Lower lobe of right lung (tissue), 2 donors: ENCODE measurements at places on chromosomes 2 and 18. TPM values are rescaled to one million over a fixed set of nuclear protein-coding genes. Genes with fewer than 3 reads are reported as not detected.

Gene PAX8
- total RNA-seq = 1.2 TPM

GRCh38 chr18:23938901-23939341 lies 75.6 kb upstream of the TTC39C start:
- H3K4me1 ChIP-seq = peaks cover 22% of the 10 kb centered on the region
- no peak overlapping the region for H3K4me3 ChIP-seq
- no peak for DNase-seq

Gene UBE2F
- 59.5 TPM for total RNA-seq

Gene L3MBTL4
- total RNA-seq = 16.9 TPM

Gene INO80D
- total RNA-seq = 26.0 TPM

DNA sequence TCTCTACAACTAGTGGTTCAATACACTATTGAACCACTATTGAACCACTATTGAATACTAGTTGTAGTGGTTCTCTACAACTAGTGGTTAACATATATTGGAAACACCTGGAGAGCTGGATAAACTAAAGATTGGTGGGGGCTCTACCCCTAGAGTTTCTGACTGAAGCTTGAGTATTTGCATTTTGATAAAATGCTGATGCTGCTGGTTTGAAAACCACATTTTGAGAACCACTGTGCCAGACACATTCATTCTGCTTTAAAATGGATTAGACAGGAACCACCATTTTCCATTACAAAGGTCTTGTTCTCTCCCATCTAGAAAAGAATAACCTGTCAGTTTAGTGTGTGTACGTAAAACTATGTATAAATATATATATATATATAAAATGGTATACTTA lies 133.3 kb downstream of the TMEM247 start:
- DNase-seq = no peak
- no peaks in the 10 kb centered on the region for H3K27me3 ChIP-seq
- H3K27ac ChIP-seq = no peak overlapping the region

DNA sequence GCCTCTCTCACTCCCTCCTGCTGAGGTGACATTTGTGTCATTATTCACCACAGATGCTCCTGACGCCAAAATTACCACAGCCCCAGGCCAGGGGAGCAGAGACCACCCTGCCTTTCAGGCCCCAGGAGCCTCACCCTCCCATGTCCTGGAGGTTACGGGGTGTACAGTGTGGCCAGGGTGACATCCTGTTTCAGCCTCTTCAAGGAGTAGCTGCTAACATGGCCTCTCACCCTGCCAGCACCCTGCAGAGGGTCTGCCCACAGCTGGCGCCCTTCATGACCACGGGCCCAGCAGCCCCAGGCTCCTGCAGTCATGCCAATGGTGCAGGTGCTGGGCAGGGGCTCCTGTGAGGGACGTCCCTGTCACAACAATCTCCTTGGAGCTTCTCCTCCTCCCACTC lies 92.6 kb downstream of the SMIM21 start:
- DNase-seq = no peak
- H3K4me1 ChIP-seq = no peaks in the 10 kb centered on the region
- no peaks in the 10 kb centered on the region for H3K36me3 ChIP-seq
- H3K27ac ChIP-seq = no peak overlapping the region
- no peak overlapping the region for H3K4me3 ChIP-seq

Gene REEP1
- 6.9 TPM for total RNA-seq

Gene POTEI
- total RNA-seq = 0.24 TPM

- no peak overlapping the region for H3K4me3 ChIP-seq
- peaks cover 42% of the 10 kb centered on the region for H3K4me1 ChIP-seq
- no peak overlapping the region for H3K27ac ChIP-seq
- H3K36me3 ChIP-seq = peaks cover 93% of the 10 kb centered on the region
Observed at GRCh38 chr2:208248601-208249000, 6.3 kb downstream of the IDH1 start.

DNA sequence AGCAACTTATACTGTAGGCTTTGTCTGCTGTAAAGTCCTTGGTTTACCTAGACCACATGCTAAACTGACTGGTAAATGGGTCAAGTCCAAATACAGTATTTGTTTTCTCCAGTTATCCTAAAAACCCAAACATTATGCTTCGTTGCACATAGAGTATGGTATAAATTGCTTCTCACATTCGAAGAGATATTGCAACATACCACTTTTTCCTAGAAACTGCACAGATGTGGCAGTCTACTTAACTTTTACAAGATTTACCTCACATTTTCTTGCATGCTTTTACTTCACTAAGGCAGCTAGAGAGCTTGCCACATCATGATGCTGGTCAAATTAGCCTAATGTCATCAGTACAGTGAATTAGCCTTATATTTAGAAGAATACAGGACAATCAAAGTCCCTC lies 66.0 kb upstream of the SCN7A start:
- no peaks in the 10 kb centered on the region for H3K36me3 ChIP-seq
- no peak overlapping the region for H3K27ac ChIP-seq
- DNase-seq = no peak
- no peaks in the 10 kb centered on the region for H3K27me3 ChIP-seq

DNA sequence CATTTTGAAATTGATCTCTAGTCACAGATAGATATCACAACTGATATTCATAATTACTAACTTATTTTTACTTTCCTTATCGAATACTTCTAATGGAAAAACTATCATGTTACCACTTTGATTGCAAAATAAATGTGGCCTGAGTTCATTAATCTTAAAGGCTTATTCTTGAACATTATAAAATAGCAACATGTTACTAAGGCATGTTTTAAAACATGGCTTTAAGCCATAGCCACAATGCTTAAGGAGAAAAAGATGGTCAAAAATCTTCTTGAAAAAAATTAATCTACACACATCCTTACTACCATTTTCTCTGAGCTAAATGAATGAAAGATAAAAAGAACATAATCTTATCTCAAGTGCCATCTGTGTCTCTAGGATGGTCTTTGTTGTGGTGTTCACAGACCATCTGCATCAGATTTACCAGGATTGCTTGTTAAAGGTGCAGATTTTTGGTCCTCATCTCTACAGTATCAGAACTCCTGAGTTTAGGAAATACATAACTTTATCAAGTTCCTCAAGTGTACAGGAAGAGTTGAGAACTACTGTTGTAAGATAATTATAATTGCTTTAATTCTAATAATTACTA lies 15.3 kb downstream of the MTX2 start:
- no peaks in the 10 kb centered on the region for H3K27me3 ChIP-seq
- H3K36me3 ChIP-seq = no peaks in the 10 kb centered on the region
- H3K4me1 ChIP-seq = no peaks in the 10 kb centered on the region
- no peak overlapping the region for H3K4me3 ChIP-seq
- no peak overlapping the region for H3K27ac ChIP-seq

DNA sequence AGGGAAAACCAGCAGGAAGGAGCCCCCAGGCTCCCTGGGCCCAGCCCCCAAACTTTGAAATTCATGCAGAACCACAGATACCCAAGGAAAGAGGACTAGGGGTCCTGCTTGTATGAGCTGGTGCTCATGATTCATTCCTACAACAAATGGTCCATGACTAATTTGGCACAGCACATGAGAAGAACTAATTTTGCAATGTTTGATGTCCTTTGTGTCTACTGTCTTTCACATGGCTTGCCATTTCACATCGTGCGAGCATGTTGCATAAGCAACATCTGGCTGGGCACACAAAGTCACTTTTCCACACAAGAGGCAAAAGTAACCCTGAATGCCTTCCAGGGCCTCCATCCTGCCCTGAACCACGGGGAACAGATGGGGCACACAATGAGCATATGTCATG lies 149.6 kb upstream of the APCDD1 start:
- H3K4me1 ChIP-seq = peaks cover 7% of the 10 kb centered on the region
- H3K27ac ChIP-seq = no peak overlapping the region
- H3K4me3 ChIP-seq = no peak overlapping the region
- no peaks in the 10 kb centered on the region for H3K27me3 ChIP-seq

Gene SNORC
- total RNA-seq = 0.53 TPM

DNA sequence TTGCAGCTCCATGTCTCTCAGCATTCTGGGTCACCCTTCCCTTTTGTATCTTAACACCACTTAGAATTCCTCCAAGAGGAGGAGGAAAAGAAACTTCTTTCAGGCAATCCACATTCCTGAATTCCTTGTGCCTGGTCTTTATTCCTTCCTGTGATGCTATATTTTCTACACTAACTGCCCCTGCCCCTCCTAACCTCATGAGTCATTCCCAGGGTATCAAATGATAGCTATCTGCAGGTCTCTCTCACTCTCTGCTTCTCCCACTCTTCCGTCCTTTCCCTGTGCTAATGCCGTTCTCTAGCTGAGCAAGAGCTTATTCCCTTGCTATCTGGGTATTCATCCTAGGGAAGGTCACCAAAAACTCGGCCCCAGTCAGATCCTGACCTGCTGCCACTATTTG lies 395.0 kb upstream of the TCF4 start:
- no peak for DNase-seq
- H3K36me3 ChIP-seq = no peaks in the 10 kb centered on the region
- H3K4me3 ChIP-seq = no peak overlapping the region
- no peaks in the 10 kb centered on the region for H3K27me3 ChIP-seq
- H3K27ac ChIP-seq = no peak overlapping the region
- H3K4me1 ChIP-seq = no peaks in the 10 kb centered on the region

- H3K36me3 ChIP-seq = no peaks in the 10 kb centered on the region
- H3K4me3 ChIP-seq = no peak overlapping the region
- DNase-seq = no peak
- no peaks in the 10 kb centered on the region for H3K4me1 ChIP-seq
Observed at GRCh38 chr2:111042772-111043771, 77.6 kb upstream of the BCL2L11 start.

GRCh38 chr2:10266133-10266620 lies 36.5 kb upstream of the HPCAL1 start:
- no peak overlapping the region for H3K27ac ChIP-seq
- no peaks in the 10 kb centered on the region for H3K36me3 ChIP-seq
- no peak overlapping the region for H3K4me3 ChIP-seq
- no peaks in the 10 kb centered on the region for H3K27me3 ChIP-seq
- H3K4me1 ChIP-seq = peaks cover 19% of the 10 kb centered on the region

Gene GRHL1
- 6.5 TPM for total RNA-seq

GRCh38 chr2:75707901-75708300 lies 2.8 kb downstream of the GCFC2 start:
- H3K27ac ChIP-seq = no peak overlapping the region
- no peak for DNase-seq
- H3K27me3 ChIP-seq = no peaks in the 10 kb centered on the region
- H3K36me3 ChIP-seq = peaks cover 35% of the 10 kb centered on the region
- H3K4me1 ChIP-seq = peaks cover 16% of the 10 kb centered on the region

Gene PCARE
- 0.95 TPM for total RNA-seq

Gene ARL4C
- total RNA-seq = 13.4 TPM

DNA sequence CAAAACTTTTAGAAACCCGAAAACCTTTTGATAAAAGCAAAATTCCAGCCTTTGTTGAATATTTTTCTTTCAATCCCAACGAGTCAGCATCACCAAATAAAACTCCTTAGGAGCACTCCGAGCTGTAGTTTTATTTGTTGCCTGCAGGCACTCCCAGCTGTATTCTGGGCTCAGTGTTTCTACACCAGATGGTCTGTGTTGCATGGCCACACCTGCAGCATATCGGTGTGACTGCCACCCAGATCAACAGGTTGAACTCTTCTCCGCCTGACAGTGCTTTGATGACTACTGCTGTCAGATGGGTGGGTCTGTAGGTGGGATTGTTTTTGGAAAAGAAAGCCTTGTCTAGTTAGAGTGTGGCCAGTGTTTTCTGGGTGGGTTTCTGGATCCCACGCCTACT lies 32.7 kb downstream of the APCDD1 start:
- no peak for DNase-seq
- H3K4me1 ChIP-seq = no peaks in the 10 kb centered on the region
- no peak overlapping the region for H3K4me3 ChIP-seq
- no peak overlapping the region for H3K27ac ChIP-seq
- H3K36me3 ChIP-seq = peaks cover 36% of the 10 kb centered on the region

DNA sequence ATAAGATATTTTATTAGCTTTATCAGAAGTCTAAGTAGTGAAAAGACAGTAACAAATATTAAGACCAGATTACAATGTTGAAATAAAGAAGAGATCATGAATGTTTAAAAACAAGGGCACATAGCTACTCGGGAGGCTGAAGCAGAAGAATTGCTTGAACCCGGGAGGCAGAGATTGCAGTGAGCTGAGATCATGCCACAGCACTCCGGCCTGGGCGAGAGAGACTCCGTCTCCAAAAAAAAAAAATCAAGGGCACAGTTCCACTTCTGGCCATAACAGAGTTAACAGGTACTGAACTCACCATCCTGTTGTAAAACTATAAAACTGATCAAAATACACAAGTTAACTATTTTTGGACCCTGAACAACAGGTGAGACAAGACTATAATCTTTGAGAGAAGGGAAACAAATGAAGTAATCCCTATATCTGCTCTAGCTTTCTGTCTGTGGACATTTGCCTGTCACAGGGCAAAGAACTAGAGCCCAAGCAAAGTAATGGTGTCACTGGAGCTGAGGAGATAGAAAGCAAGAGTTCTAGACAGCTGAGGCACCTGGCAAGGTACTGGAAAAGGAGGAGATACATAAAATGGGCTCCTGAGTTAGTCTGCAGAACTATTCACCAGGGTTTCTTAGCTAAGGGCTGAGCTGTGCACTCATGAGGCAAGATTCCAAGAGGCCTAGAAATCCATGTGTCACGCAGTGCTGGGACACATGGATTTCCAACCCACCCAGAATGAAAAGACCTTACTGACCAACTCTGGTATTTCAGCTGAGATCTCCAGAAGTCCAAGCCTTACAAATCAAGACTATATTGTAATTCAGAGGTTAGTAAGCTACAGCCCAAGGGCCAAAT lies 15.2 kb downstream of the MMADHC start:
- H3K27ac ChIP-seq = no peak overlapping the region
- DNase-seq = no peak
- H3K4me1 ChIP-seq = peaks cover 5% of the 10 kb centered on the region
- peaks cover 94% of the 10 kb centered on the region for H3K36me3 ChIP-seq

Gene SPATA3
- not detected for total RNA-seq

Gene DLX2
- not detected for total RNA-seq
